ENCODE measurements at places on chromosomes 2 and 18.

DNA sequence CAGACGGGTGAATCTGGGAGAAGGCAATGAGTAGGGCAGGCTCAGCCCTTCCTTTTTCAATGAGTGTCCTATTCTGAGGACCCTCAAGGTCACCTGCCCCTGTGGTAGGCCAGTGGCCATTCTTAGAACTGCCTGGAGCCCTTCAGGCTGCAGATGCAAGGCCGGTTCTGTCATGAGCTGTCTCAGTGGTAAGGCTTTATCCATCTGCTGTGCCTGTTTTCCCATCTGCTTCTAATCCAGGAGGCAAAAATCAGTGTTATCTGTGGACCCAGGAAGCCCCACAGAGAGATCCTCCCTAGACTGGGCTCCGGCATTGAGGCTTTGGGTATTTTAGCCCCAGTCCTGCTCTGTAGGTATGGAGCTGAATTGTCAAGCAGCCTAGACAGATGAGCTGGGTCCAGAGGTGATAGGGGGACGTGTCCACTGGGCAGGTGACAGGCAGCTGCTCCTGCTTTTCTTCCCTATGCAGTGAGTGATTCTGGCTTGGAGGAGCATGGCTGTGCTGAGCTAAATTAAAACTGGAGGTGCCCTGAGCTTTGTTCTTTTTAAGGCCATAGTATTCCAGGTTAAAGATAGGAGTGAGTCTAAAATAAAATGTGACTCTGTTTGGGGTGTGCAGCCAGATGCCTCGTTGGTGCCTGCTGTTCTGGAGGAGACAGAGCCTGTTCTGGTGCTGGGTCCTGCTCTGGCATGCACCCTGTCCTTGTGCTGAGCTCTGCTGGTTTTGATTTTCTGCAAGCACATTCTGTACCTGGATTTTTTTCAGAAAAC is 92.5 kb downstream of the FHOD3 start:
- DNase-seq = no peak

- no peak for DNase-seq
These were observed 110.2 kb upstream of the TRIB2 start for GRCh38 chr2:12606472-12607000.

GRCh38 chr2:68792751-68793150 is 58.1 kb downstream of the ARHGAP25 start:
- DNase-seq = no peak

- no peak for DNase-seq
These were observed 3.0 kb upstream of the PXDN start for GRCh38 chr2:1747065-1747941.

- DNase-seq = no peak
These were observed 142.0 kb upstream of the FSHR start for GRCh38 chr2:49296107-49296867.

DNA sequence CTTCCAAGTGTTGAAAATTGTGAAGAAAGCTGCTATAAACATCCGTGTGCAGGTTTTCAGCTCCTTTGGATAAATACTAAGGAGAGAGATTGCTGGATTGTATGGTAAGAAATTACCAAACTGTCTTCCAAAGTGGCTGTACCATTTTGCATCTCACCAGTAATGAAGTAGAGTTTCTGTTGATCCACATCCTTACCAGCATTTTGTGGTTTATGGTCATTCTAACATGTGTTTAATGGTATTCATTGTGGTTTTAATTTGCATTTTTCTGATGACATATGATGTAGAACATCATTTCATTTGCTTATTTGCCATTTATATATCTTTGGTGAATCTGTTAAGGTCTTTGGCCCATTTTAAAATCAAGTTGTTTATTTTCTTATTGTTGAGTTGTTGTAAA is 260.7 kb downstream of the SPAG16 start:
- DNase-seq = no peak

- DNase-seq = no peak
These were observed 12.5 kb downstream of the ABCG8 start for GRCh38 chr2:43851011-43851980.

- DNase-seq = peak; percentile 86
These were observed 66.8 kb upstream of the ASAP2 start for GRCh38 chr2:9139491-9140443.

- DNase-seq = no peak
These were observed 358.9 kb upstream of the ETAA1 start for GRCh38 chr2:67038195-67038594.

GRCh38 chr2:33412920-33413319 is 63.5 kb upstream of the RASGRP3 start:
- DNase-seq = peak; percentile 54

GRCh38 chr18:70489986-70490933 is 201.4 kb downstream of the SOCS6 start:
- DNase-seq = peak; percentile 76

DNA sequence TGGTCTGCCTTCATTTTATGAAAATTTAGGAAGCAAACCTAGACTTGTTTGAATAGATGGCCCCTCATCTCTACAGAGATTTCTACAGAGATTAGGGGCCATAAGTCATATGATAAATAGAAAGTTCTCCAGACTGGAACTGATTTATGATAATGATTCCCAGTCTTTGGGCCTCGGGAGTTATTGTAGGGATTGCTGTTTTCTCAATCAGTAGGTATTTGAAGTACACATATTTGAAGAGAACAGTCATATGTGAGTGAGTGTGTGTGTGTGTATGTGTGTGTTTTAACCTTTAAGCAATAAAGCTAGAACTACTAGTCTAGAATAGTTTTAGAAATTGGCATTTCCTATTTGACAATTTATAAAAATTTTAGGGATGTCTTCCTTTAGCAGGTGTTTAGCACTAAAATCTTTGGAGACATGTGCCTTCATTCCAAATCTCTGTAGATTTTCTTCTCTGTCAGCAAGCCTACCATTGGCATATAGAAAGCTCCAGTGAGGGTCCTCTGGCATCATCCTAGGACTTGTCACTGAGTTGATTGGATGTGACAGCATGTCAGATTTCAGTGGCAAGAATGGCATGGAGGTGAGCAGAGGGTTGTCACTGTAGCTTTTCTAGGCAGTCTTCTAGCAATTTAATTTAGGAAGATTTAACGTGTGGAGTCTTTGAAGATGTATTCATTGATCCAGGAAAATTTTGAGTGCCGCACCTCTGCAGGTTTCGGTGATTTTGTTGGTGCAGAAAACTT is 71.2 kb downstream of the MYO1B start:
- DNase-seq = no peak

DNA sequence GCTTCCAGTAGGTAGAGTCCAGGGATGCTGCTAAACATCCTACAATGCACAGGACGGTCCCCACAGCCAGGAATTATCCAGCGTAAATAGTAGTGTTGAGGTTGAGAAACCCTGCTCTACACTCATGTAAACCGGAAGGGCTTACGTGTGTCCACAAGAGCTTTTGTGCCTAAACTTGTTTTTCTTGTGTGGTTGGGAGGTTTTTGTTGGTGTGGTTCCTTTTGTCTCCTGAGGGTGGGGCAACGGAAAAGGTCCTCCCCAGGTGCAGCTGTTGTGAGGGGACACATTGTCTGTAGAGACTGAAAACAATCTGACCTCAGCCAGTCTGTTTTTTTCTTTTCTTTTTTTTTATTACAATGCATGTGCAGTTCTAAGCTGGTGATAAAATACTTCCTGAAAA is 72.7 kb upstream of the MGAT5 start:
- DNase-seq = no peak

DNA sequence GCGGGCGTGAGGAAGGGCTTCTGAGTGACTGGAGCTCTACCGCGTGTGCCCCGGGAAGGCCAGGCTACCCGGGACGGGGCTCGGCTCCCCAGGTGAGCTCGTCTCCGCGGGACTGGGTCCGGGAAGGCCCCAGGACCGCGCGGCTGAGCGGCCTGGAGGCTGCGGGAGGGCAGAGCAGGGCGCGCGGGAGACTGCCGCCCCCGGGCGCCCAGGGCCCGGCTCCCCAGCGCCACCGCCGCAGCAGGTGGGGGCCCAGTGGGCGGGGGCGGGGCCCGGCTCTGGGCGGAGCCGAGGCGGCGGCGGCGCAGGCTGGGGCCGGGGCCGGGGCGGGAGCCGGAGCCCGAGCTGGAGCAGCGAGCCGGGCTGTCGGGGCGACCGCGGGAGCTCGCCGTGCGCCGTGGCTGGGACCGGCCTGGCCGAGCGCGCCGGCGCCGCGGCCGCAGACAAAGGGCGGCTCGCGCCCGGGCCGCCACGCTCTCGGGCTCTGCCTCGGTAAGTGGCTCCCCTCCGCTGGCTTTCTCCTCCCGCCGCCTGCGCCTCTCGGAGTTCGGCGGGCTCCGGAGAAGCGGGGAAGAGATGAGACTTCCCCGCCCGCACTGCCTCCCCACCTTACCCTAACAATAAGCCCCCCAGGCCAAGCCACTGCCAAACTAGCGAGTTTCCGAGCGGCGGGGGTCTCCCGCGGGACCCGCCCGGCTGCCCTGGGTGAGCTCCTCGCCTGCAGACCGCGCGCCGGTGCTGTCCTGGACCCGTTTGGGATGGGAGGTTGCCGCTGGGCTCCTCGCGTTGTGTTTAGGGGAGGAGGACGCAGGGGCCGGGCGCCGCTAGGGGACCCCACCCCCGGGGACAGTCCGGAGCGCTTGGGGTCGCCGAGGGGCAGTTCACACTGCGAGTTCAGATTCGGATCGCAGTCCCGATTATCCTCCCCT is at the start of gene MAPK4:
MAPK4 (plus strand) TSS at position 336 of the 929 bp plus-strand sequence. CDS start 103,872 bp downstream, outside the sequence.
- peak; percentile 71 for DNase-seq

GRCh38 chr2:44083054-44083453 is 85.6 kb upstream of the PPM1B start:
- no peak for DNase-seq

DNA sequence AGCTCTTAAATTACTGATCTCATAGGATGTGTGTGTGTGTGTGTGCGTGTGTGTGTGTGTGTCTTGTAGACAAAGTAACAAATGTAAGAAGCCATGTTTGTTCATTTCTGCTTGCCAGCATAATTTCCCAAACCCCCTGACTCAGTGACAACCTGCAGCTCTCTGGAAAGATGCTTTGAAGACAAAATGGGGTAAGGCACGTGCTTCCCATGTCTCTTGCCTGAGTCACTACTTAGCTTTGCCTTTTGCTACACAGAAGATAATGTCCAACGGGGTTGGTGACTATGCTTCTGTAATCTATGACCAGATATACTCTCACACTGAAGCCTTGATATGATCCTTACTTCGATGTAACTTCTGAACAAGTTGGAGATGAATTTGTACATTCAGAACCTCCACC is 332.0 kb downstream of the SLC4A3 start:
- DNase-seq = no peak

DNA sequence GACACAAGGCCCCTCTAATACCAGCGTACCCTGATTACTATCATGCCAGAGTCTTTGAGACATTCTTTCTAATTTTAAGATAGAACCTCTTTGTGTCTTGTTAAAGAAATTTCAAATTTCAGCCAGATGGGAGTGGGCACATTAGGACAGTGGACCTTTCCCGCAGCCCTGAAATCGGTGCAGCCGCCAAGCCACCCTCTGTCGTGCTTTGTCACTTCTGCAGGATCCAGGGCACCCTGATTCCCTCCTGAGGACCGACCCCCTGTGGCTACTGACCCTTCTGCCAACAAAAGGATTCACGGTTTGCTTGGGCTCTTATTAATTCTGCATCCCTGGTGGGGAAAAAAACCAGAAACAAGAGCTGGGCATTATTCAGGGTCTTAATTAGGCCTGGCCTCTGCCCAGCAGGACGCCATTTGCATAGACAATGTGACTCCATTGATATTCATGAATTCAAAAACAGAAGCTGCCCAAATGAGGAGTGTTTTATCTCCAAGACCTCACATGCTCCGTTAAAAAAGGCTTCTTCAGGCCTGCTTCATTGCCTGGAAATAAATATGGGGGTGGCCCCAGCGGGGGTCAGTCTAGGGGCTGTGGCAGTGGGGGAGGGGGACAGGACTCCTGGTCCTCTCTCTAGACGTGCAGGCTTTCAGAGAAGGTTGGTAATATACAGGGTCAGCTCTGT is 116.9 kb downstream of the ALPK2 start:
- peak; percentile 94 for DNase-seq

DNA sequence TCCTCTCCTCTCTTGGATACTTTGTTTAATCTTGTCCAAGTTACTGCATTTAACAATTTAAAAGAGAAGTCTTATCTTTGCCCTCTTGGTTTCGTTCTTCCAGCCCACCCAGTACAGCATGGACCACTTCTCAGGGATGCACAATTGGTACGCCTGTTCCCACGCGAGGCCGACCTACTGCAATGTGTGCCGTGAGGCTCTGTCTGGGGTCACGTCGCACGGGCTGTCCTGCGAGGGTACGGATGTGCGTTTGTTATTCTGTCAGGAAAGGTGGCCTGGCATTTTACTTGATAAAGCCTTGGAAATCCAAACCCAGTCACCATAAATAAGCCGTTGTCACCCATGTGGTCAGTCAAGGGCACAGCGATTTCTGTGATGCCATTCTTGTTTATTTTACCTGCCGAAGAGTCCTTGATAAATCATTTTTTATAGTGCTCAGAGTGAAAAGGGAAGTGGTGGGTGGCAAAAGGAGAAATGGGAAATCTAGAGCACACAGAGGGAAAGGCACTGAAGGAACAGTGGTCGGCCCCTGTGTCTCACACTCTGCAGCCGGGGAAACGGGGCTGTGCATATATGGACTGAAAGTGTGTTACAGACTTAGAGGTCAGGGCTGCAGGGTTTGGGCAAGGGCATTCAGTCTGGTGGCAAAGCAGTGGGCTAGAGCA is 80.5 kb downstream of the DGKD start:
- DNase-seq = no peak

DNA sequence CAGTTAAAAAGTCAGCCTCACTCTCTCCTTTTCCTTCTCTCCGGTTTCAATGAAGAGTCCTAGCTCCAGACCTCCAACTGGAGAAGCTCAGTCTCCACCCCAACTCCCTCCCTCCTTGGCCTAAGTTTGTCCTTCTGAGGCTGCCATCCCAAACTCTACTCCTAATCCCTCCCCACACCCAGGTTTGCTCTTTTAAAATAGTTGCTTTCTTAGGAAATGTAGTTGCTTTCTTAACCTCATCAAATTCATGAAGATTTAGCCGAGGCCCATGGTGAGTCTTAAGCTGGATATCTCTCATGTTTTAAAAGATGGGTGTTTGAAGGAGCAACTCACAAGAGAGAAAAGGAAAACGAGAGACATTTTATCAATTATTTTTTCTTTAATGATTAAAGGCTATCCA is 937 bp upstream of the LANCL1 start:
- DNase-seq = peak; percentile 71

- no peak for DNase-seq
These were observed 83.2 kb upstream of the GALNT5 start for GRCh38 chr2:157174321-157174720.

- DNase-seq = no peak
These were observed 23.2 kb downstream of the MAP4K4 start for GRCh38 chr2:101720732-101721131.

DNA sequence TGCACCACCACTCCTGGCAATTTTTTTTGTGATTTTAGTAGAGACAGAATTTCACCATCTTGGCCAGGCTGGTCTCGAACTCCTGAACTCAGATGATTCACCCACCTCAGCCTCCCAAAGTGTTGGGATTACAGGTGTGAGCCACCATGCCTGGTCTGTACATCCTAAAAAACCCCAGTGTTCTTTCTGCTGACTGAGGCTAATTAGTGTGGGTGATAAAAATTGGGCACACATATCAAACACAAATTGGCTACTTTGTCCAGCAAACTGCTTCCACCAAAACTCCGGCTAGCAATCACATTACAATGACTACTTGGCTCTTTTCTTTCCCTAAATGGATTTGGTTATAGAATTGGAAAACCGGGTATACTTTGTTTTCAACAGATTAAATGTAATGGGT is 153.9 kb downstream of the SLC8A1 start:
- no peak for DNase-seq

Data from GM23338 (cell line).